ENCODE measurements at places on chromosomes 1 and 21. TPM values are rescaled to one million over a fixed set of nuclear protein-coding genes. Genes with fewer than 3 reads are reported as not detected.

SPRR5 gene
- not detected for total RNA-seq

S100A8 gene
- not detected for total RNA-seq

METTL18 gene
- 7.4 TPM for total RNA-seq

GJB5 gene
- not detected for total RNA-seq

ERICH3 gene
- total RNA-seq, result 0.05 TPM

KIF2C gene
- 19.1 TPM for total RNA-seq

LENEP gene
- total RNA-seq, result not detected

DFFA gene
- 48.4 TPM for total RNA-seq

MAP1LC3C gene
- under 0.01 TPM for total RNA-seq

C1orf116 gene
- total RNA-seq, result not detected

Data from smooth muscle cell of the umbilical artery (primary cell).